ENCODE measurements at places on chromosomes 2 and 18.
A peak's percentile ranks its signal among the peaks of the same experiment; 100 is the strongest.

DNA sequence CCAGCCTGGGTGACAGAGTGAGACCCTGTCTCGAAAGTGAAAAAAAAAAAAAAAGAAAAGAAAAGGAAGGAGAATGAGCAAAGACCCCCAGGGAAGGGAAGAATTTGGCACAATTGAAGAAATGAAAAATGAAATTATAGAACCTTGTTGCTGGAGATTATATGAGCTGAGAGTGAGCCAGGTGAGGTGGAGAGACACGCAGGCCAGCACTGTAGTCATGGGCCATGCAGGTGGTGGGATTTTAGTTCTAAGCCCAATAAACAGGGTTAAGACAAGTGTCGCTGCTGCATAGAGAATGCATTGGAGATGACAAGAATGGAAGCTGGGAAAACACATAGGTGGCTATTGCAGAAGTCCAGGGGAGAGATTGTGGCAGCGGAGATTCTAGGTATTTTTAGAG, 32.3 kb downstream of the FBLN7 start:
- no peak for DNase-seq

DNA sequence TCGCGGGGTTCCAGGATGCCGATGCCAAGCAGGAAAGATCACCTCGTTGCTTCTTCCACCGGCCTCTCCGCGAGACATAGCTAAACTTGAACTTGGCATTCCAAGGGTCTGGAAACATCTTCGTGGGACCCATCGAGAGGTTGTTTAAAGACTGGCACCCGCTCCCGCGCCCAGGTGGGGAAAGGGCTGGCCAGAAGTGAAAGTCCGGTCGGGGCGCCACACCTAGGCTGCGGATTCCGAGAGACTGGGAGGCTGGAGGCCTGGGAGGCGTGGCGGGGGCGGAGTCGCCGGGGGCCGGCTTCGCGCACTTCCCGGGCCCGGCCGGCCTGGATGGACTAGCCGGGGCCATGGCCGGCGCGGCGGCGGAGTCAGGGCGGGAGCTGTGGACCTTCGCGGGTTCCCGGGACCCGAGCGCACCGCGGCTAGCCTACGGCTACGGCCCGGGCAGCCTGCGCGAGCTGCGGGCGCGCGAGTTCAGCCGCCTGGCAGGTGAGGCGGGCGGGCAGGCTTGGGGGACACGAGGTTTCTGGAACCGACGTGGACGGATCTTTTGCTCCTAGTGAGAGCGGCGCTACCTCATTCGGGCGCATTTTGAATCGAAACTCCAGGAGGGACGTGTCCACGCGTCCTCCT, at the start of gene MOCOS:
Gene MOCOS (plus strand): TSS at position 305 of the 633 bp plus-strand sequence. CDS start 43 bp downstream, at position 348.
- DNase-seq, result no peak

DNA sequence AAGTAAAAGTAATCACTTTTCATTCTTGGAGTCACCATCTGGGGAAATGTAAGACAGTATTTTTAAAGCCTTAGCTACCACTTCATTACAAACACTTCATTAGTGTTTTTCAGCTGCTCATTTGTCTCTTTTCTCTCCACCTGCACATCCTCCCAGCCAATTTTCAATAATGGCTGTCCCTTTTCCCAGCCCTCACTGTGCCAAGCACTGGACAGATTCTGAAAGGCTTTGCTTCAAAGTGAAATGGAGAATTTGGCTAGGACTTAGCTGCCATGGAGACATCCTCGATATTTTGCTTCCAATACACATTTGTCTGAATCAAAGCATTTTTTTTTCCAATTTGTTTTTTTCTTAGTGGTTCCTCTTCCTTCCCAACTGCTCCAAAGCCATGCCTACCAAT, 272.4 kb upstream of the NRXN1 start:
- DNase-seq, result no peak

- no peak for DNase-seq
Measured at GRCh38 chr2:220460257-220460985, 833.0 kb downstream of the SLC4A3 start.

- no peak for DNase-seq
Measured at GRCh38 chr2:153870308-153870707, 1.4 kb upstream of the GALNT13 start.

- DNase-seq, result no peak
Measured at GRCh38 chr2:105779394-105779793, 34.7 kb downstream of the NCK2 start.

- DNase-seq, result no peak
Measured at GRCh38 chr2:158266111-158266510, 164.4 kb downstream of the UPP2 start.

- no peak for DNase-seq
Measured at GRCh38 chr2:231939022-231939421, 12.8 kb upstream of the NPPC start.

GRCh38 chr18:11112286-11112685, 37.1 kb downstream of the PIEZO2 start:
- DNase-seq, result no peak

DNA sequence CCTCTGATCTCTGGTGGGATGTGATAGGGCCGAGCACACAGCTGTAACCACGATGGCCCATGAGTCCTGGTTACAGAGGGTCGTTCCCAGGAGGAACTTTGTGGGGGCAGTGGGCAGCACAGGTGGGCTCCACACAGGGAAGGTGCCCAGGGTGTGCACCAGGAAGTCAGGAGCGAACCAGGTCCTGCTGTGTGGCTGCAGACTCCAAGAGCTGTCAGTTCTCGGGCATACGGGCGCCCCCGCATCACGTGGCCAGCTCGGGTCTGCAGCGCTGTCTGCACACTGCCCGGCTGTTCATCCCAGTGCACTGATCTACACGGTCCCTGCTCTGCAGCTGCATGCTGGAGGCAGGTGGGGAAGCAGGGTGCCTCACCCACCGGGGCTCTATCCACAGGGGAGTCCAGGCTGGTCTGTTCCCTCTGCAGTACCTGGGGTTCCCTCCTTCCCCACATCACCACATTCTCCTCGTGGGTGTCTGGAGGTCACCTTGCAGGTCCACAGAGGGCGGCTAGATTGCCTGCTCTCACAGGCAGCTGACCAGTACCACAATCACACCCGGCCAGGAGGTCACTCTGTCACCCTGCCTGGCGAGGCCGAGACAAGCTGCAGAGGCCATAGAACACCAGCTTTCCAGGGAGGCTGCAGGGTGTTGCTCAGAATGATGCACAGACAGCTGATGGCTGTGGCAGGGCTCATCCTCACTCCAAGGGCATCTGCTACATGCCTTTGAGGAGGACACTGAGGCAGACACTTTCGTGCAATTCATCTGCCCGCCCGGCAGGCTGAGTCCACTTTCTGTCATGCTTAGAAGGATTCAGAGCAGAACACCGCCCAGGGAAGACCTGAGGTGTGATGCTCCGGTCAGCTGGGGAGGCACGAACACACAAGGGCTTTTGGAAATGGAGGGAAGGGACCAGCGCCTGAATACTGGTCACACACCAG, 202.7 kb downstream of the EIPR1 start:
- DNase-seq, result no peak

- peak; percentile 78 for DNase-seq
Measured at GRCh38 chr18:616380-616995, 19.7 kb downstream of the CLUL1 start.

- no peak for DNase-seq
Measured at GRCh38 chr2:110832740-110833139, 100.4 kb downstream of the ACOXL start.

DNA sequence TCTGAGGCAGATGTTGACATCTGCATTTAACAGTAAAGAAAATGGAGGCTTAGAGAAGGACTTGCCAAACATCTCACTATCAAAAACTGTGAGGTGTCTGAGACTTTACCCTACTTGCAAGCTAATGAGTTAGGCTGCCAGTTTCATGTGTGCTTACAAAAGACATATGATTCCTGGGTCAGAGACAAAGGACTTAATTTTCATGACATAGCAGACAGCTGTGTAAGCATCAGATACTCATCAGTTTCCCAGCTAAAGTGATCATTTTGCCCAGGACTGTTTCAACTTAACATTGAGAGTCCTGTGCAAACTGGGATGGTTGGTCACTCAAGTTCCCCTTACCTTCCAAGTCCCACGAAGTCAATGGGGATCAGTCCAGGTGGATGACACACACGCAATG, 18.9 kb upstream of the DAPL1 start:
- no peak for DNase-seq

DNA sequence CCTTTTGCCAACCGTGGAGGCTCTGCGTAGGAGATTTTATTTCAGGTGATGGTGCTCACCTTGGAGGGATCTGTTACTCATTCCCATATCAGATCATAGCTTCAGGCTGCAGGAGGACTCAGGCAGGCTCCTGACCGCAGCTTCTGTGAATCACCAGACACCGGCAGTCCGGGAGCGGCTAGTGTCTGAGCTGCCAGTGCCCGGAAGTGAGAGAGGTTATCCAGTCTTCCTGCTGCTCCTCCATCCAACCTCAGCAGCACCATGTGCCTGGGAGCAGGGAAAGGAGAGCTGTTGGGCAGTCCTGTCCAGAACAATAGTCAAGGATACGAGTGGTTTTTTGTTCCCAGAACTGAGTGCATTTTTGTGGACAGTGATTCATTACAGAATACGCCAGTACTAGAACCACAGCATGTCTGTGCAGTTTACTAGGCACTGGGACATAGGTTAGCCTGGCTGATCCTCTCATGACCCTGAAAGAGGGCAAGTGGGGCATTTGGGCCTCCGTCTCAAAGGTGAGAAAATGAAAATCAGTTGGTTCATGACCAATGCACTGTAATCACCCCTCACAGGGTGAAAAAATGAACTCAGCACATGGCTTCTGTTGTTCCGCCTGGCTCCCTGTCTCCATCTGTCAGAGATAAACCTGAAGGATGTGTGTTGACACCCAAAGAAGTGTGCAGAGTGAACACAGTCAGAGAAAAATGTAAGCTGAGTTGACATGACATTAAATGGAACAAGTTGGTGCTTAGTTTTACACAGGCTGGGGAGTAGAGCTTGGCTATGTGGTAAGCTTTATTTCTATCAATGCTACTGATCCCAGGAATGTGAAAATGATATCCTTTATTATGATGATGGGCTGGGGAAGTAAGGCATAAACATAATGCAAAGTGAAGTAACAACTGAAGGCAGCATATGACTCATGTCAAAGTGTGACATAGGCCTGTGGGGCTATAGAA, 12.2 kb downstream of the FHOD3 start:
- no peak for DNase-seq

- DNase-seq, result no peak
Measured at GRCh38 chr2:172373766-172374165, 53.6 kb upstream of the ITGA6 start.

DNA sequence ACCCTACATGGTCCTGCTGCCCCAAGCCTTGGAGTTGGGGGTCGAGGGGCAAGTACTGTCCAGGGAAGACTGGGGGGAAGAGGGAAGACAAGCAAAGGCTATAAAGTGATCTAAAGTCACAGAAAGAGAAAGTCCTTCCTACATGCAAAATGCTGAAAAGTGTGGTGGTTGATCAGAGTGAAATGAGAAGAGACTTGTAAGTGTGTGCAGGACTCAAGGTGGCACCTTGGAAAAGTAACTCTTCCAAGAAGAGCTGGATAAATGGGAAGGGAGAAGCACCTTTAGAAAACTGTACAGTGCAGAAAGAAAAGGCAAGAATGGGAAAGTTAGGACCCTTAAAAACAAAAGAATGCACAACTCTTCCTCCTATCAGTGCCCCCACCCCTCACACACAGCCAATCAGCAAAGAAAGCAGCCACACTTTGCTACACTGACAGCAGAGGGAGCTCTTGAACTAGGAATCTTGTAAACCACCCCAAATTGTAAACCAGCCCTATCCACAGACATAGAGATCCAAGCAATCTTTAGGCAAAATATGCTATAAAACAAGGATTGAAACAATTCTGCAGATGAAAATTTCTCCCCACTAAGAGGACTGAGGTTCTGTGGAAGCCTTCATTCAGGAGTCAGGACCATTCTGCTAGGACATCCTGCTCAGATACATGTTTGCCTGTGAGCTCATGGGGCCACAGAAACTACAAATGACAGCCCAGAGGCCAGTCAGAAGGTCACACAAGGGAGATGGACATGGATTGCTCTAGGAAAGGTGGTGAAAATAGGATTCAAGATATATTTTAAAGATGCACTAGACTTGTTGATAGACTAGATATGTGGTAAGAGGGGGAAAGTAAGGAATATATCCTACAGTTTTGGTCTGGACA, 146.4 kb downstream of the FTCDNL1 start:
- DNase-seq, result peak; percentile 95

DNA sequence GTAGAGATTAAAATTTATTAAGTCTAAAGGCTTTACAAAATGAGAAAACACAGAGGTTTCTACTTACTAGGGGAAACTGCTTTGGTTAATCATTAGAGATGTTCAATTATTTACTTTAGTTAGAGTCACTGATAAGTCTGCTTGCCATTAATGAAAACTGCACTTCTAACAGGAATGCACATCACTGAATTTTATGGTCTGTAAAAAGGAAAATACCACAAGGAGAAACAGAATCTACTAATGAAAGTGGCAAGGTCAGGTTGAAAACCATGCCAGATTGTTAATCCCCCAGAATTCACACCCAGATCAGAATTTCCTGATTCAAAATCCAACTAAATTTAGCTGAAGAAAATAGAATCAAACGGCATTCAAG, 90.5 kb upstream of the GRB14 start:
- no peak for DNase-seq

- DNase-seq, result peak; percentile 82
Measured at GRCh38 chr18:51195451-51196117, 1.9 kb downstream of the MEX3C start.

DNA sequence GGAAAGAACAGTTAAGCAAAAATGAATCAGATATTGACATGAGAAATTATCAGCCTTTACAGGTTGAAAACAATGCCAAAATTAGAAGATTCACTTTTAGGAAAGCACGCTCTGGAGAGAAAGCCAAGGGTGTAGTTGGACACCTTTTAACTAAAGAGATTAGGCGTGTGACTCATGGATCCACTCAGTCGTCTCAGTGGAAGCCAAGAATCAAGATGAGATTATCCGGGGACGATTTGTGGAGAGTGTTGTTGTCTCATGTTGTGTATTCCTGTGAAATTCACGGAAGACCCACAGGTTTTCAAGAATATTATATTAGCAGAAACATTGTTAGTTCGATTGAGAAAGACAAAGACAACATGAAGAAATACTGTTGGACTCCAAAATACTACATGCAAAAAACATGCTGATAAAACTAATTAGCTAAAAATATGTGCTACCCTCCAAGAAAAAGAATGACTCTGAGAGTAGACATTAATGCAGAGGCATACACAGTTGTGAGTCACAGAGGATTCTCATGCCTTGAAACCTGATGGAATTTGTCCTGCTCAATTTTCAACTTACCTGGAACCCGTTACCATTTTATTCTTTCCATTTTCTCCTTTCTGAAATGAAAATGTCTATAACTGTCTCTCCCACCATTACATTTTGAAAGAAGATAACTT, 192.1 kb upstream of the RND3 start:
- DNase-seq, result no peak

DNA sequence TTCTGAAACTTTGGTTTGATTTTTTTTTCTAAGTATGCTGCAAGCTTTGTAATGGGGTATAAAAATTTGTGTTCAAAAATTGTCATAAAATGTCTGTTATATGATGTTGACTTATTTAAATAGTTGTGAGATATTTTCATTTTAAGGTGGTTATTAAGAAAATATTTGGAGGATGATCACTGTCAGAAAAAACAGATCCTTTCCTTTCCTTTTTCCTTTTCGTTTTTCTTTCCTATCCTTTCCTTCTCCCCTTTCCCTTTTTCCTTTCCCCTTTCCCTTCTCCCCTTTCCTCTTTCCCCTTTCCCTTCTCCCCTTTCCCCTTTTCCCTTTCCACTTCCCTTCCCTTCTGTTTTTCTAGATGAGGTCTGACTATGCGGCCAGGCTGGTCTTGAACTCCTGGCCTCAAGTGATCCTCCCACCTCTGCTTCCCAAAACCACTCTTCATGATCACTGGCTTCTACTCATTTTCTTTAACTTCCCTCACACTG, 640.5 kb downstream of the PLCL1 start:
- no peak for DNase-seq

Measured in Kasumi-1 (cell line).